ENCODE measurements at places on chromosomes 4 and X.

DNA sequence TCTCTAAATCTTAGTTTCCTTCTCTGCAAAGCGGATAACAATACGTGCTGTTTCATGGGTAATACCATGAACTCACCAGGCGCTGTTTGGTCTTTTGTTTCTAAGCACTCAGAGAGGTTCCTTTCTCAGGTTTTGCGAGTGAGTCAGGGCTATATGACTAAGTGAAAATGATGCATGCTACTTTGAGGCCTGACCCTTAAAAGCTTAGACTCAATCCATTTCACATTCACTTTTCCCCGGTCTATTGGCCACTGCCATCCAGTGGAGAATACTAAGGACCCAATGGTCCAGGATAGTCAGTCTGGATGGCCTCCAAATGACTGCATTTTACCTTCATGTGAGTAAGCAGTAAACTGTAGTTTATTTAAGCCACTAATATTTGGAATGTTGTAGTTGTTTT is 400.8 kb upstream of the SLIT2 start:
- DNase-seq, result no peak

- no peak for DNase-seq
These were observed 156.4 kb upstream of the CXCL13 start for GRCh38 chr4:77449171-77449570.

DNA sequence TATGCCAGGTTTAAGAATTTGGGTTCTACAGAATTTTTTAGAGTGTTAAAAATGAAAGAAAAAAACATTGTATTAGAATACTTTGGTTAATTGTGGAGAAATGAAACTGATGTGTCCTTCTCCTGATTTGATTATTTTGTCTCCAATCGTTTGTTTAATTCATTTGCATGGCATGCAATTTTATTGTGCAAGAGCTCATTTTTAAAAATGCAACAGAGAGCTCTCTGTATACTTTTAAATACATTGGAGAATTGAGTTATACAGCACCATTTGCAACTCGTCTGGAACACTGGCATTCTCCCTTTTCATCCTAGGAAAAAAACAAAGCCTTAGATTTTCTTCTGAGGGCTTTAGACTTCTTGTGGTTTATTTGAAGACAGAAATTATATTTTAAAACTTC is 689 bp downstream of the EXOC1L start:
- DNase-seq, result no peak

GRCh38 chr4:7256984-7257810 is 64.9 kb downstream of the SORCS2 start:
- DNase-seq, result no peak

- DNase-seq, result no peak
These were observed 2463.1 kb downstream of the ARAP2 start for GRCh38 chr4:33780952-33781791.

- no peak for DNase-seq
These were observed 210.7 kb upstream of the SLC7A11 start for GRCh38 chr4:138452826-138453225.

DNA sequence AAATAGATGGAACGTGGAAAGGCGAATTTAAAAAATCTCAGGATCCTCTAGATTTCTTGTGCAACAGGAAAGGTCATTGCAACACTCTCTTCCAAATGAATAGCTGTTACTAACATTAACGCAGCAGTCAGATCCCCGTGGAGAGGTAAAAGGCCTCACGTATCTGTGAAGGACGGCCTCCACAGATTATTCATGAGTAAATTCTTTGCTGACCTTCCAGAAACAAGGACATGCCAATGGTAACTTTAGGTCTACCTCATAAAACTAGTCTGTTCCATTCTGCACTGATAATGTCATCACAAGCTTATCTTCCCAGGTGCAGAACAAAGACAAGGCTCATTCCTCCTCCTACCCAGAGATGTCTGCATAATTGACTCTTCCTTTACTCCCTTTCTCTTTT is 16.1 kb upstream of the REPS2 start:
- peak; percentile 3 for DNase-seq

DNA sequence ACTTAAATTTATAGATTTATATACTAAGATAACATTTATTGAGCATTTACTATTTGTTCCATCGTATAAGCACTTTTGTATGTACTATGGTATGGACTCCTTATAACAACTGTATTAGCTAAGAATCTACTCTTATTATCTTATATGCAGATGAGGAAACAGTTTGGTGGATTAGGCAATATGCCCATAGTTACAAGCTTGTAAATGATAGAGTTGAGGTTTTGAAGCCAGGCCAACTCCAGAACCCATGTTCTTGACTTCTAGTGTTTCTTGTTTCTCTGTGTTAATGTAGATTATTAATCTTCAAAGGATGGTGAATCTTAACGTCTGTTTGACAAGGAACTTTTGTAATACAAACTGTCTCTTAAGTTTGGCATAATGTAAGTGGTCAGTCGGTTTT is 71.3 kb downstream of the STIM2 start:
- no peak for DNase-seq

GRCh38 chrX:10077425-10078188 is 79.2 kb upstream of the CLCN4 start:
- no peak for DNase-seq

GRCh38 chr4:134883831-134884449 is 682.4 kb upstream of the PABPC4L start:
- no peak for DNase-seq

DNA sequence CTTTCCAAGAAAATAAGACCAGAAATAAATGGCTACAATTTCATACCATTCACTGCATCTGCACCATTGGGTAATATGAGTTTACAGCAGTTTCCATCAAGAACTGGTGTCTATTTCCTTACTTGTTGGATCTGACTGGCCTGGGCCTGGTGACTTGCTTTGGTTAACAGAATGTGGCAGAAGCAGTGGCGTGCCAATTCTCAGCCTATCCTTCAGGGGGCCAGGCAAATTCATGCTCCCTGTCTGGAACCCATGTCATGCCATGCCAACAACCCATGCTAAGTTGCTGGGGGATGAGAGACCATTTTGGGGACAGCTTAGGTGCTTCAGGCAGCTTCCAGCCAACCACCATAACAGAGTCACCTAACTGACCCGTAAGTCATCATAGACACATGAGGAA is 656.7 kb downstream of the SPOCK3 start:
- DNase-seq, result no peak

GRCh38 chr4:53362093-53362492 is 3.8 kb downstream of the SCFD2 start:
- no peak for DNase-seq

GRCh38 chr4:76716020-76716419 is 181.9 kb downstream of the SOWAHB start:
- no peak for DNase-seq

GRCh38 chrX:15059474-15059873 is 186.3 kb downstream of the MOSPD2 start:
- no peak for DNase-seq

DNA sequence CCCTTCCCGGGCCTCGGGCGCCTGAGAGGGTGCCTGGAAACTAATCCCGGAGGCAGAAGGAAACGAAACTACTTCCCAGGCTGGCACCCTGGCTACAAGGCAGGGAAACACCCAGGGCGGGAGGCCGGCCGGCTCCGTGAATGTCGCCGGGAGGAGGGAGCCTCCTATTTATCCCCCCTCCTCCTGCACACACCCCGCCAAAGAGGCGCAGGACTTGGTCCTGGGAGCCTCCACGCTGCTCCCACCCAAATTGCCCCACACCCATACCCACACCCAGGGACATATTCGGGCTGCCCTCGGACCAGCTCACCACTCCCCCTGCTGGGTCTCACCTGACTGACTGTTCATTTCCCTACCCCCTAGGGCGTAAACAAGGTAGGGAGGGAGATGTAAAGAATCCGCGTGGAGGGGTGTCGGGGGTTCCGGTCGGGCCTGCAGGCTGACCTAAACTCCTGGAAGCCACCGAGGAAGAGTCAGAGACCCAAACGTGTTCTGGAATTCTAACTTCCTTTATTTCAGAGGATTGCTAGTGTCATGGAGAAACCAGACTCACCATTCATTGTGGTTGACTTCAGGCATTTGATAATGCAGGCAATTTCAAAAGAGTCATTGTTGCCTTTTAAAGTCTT is at the start of gene BTC:
Gene BTC (minus strand): TSS at position 142 of the 629 bp plus-strand sequence. CDS start 198 bp downstream, outside the sequence.
- peak; percentile 24 for DNase-seq

DNA sequence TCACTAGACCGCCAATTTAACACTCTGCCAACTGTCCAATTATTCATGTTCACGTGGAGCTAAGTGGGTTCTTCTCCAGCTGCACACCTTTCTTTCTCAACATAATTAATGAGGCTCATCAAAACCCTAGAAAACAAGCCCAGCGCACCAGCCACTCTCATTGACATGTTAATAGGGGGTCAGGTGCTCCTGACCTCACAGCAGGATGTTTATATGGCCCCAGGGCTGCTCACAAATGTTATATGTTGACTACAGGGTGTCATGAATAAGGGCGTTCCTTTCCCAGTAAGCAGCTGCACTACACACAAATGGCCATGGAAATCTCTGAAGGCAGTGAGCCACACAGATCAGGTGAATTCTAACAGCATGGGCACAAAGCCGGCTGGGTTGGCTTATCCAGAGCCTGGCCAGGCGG is 209.8 kb downstream of the MGST2 start:
- DNase-seq, result peak; percentile 69

GRCh38 chrX:130060122-130061069 is 49.9 kb downstream of the ELF4 start:
- peak; percentile 85 for DNase-seq

- DNase-seq, result peak; percentile 67
These were observed at the start of gene SRPX for GRCh38 chrX:38220415-38221390. Gene SRPX (minus strand): TSS chrX:38220871. CDS start chrX:38220792, 79 bp downstream.

DNA sequence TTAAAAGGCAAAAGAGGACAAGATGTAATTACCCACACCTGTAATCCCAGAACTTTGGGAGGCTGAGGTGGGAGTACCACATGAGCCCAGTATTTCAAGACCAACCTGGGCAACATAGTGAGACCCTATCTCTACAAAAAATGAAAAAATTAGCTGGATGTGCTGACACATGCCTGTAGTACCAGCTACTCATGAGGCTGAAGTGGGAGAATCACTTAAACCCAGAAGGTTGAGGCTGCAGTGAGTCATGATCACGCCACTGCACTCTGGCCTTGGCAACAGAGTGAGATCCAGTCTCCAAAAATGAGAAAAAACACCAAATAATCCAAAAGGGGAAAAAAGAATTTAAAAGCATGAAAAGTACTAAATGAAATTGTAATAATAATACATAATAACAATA is 30.8 kb downstream of the NR0B1 start:
- no peak for DNase-seq

GRCh38 chrX:48891402-48892288 is 5.9 kb downstream of the TIMM17B start:
- peak; percentile 90 for DNase-seq

DNA sequence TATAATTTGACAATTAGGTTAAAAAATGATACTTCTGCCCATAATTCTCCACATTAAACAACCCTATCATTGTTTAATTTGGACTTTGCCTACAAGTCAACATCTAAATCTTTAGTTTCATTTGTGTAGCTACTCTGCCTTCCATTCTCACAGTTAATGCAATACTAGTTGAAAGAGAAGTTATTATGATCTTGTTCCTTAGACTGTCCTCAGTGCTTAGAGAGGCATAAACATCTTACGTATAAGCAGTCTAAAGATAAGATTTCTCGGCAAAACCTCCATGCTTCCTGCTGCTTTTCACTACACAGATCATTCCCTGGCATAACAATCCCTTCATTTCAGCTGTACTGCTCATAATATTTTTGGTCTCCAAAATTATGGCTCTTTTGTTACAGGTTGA is 105.1 kb upstream of the CAMK2D start:
- no peak for DNase-seq

DNA sequence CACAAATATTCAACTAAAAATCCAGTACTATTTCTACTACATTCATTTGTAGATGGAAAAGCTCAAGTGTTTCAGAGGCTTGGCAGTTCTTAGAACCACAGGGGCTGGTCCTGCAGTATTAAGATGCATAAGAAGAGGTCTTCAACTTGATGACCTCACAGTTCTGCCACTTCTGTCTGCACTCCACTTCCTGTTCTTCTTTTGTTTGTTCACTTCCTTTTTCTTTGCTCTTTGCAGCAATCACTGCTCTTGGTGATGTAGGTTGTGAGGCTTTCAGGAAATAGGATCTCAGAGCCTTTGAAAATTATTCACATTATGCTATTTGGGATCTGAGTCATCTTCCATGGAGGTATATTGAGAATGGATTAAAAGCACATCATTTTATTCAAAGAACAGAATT is 602.0 kb upstream of the CPEB2 start:
- DNase-seq, result no peak

GRCh38 chr4:37648084-37648817 is 37.9 kb downstream of the RELL1 start:
- no peak for DNase-seq

- DNase-seq, result no peak
These were observed 34.8 kb upstream of the GPR78 start for GRCh38 chr4:8545439-8545765.

DNA sequence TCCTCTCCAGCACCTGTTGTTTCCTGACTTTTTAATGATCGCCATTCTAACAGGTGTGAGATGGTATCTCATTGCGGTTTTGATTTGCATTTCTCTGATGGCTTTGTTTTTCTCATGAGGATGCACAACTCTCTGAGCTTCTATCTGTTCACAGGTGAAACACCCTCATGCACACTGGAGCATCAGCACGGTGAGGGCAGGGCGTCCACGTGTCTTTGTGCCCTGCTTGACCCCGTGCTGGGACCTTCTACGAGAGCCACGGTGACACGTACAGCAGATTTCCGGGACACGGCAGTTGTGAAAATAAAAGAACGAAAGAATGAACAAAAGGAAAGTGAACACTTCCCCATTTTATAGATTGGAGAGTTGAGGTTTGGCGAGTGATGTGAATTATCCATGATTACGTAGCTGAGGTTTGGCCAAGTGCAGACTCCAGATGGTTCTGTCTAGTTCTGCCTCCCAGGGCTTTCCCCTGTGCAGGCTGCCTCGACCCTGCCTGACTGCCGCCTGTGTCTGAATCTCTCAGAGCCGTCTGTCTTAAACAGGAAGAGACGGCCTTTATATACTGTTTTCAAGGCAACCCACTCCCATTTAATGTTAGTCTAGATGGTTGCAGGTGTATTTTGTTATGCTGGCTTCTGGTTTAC is 67.8 kb upstream of the SORBS2 start:
- DNase-seq, result no peak

- no peak for DNase-seq
These were observed 636.3 kb upstream of the FTHL17 start for GRCh38 chrX:31708116-31708515.

DNA sequence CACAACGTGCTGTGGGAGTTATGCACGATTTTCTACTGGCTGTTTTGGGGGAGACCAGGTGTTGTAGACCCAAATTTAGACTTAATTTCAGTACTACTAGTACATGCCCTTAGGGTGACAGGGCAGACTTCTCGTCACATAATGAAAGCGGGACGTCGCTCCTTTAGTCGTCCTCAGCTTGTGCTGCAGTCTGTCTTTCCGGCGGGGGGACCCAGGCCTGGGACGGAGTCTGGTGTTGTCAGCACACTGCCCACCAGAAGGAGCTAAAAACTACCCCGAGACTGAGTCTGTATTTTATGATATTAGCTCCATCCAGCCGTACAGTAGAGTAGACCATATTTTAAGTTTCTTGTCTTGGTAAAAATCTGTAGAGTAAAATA is 35.5 kb downstream of the NOP14 start:
- no peak for DNase-seq

DNA sequence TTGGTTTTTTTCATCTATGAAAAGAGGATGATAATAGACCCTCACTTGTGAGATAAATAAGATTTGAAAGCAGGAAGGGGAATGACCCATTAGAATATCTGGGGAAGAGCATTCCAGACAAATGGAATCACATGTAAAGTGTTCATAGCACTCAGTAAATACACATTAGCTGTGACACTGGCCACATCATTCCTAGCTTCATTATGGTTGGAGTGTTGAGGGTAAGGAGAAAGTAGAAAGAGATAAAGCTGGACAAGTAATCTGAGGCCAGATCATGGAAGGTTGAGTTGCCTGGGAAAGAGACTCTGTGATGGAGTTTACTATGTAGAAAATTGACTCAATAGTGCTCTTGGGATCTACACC is 6.9 kb upstream of the PGRMC1 start:
- no peak for DNase-seq

Measured in neural progenitor cell (in vitro differentiated cells).